ENCODE measurements at places on chromosomes 1 and 21.

GRCh38 chr1:64915381-64916274 lies 50.7 kb downstream of the JAK1 start:
- H3K27ac ChIP-seq = peak overlapping the region; percentile 90
- H3K36me3 ChIP-seq = peaks cover 10% of the 10 kb centered on the region
- no peaks in the 10 kb centered on the region for H3K27me3 ChIP-seq
- H3K4me3 ChIP-seq = no peak overlapping the region

DNA sequence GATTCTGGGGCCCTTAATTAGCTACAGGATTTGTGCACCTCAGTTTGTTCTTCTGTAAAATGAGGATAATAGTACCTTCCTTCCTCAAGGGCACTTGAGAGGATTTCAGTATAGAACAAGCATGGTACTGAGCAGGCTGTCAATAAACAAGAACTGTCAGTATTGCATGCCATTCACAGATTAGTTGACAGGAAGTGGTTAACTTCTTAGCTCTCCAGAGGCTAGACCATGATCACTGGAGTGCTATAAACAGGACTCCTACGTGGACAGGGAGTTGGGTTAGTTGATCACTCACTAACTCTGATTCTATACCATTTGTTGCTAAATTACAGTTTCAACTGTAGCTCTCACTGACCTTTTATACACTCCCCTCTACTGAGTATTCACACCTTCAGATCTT lies 126.2 kb upstream of the DAB1 start:
- no peaks in the 10 kb centered on the region for H3K4me1 ChIP-seq
- no peak overlapping the region for H3K27ac ChIP-seq
- DNase-seq = no peak
- H3K36me3 ChIP-seq = no peaks in the 10 kb centered on the region
- no peak overlapping the region for H3K4me3 ChIP-seq

DNA sequence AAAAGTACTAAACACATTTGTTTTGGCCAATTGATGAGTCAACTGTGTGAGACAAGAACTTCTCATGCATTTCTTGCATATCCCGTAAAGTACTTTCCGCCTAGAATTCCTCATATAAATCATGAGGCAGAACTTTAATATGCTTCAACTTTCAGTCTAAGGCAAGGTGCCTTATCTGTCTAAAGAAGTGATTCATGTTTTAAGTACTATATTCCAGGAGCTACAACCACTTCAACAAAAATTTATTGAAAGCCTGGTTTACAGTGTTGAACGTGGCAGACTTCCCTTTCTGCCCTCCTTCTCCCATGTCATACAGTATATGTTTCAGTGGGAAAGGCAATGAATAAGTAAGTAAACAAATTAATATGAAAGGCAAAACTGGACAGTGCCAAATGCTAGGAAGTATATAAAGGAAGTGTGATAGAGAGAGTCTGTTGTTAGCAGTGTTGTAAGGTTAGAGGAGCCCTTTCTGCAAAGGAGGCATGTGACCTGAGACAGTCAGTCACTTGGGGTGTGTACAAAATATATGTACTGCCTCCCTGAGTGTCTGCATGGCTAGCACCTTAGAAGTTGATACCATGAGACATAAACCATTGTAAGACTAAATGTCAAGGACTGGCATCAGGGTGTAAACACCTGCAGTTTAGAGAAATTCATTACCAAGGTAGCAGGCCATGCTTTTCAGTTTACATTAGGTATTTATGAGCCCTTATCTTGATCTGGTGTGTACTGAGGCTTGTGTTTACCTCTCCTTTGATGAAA lies 362.2 kb downstream of the SRGAP2C start:
- peak overlapping the region; percentile 66 for H3K27ac ChIP-seq
- H3K27me3 ChIP-seq = no peaks in the 10 kb centered on the region
- no peak for DNase-seq
- peaks cover 6% of the 10 kb centered on the region for H3K36me3 ChIP-seq
- no peak overlapping the region for H3K4me3 ChIP-seq

- peaks cover 2% of the 10 kb centered on the region for H3K36me3 ChIP-seq
- H3K4me1 ChIP-seq = no peaks in the 10 kb centered on the region
- DNase-seq = no peak
- H3K27me3 ChIP-seq = no peaks in the 10 kb centered on the region
These were observed 27.7 kb upstream of the MAGOH start for GRCh38 chr1:53266038-53266437.

DNA sequence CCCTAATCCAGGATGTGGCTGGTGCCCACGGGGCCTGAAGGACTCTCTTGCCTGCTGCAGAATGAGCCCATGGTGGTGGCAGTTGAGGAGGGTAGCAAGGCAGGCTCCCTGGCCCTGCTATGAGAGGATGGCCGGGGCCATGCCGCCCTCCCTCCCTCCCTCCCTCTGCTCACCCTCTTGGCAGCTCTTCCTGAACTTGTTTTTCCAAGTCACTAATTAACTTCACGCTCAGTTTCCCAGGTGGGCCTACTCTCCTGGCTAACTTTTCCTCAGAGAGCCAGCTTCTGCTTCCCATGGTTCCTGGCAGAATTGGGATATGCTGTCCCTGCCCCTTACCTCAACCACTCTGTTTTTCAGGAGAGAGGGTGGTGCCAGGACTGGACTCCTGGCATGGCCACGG lies 10.2 kb downstream of the KCNC4 start:
- no peak overlapping the region for H3K4me3 ChIP-seq
- no peak overlapping the region for H3K27ac ChIP-seq
- no peaks in the 10 kb centered on the region for H3K36me3 ChIP-seq
- no peaks in the 10 kb centered on the region for H3K4me1 ChIP-seq
- no peaks in the 10 kb centered on the region for H3K27me3 ChIP-seq

DNA sequence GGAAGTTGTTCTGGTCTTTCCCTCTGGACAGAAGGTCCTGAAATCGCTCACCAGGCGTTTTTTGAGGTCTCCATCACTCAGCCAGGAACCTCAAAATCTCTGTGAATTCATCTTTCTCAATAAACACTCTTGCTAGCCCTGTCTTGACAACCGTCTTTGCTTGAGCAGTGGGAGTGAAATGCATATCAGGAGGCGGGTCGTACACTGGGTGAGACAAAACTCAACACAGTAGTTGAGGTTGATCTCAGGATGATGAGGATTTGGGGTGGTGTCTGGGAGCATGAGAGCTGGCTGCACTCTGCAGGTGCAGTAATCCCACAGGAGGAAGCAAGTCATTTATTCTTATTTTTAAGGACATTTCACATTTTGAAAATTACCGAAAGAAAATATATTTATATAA lies 1.9 kb downstream of the GPR25 start:
- DNase-seq = no peak
- H3K4me1 ChIP-seq = peaks cover 42% of the 10 kb centered on the region
- peaks cover 27% of the 10 kb centered on the region for H3K27me3 ChIP-seq
- no peak overlapping the region for H3K27ac ChIP-seq
- H3K4me3 ChIP-seq = peak overlapping the region; percentile 62
- peaks cover under 1% of the 10 kb centered on the region for H3K36me3 ChIP-seq

- H3K36me3 ChIP-seq = no peaks in the 10 kb centered on the region
- H3K4me3 ChIP-seq = no peak overlapping the region
- no peak for DNase-seq
- H3K4me1 ChIP-seq = no peaks in the 10 kb centered on the region
These were observed 53.8 kb upstream of the APP start for GRCh38 chr21:26224366-26224765.

DNA sequence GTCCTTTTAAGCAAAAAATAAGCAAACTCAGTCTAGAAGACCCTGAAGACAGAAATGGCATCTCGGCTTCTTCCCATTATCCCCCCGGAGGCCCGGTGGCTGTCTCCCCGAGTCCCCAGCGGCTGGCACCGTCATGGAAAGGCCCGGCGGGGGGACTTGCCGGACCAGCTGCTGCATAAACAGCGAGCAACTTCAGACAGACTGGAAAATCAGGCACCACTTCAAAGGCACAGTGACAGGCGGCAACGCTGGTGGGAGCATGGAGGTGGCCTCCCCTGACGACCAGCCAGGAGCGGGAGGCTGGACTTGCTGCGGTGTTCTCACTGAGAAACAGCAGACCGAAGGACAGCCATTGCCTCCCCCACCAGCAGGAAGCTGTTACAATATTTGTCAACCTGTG lies 18.4 kb upstream of the C1QA start:
- H3K4me1 ChIP-seq = no peaks in the 10 kb centered on the region
- no peak overlapping the region for H3K27ac ChIP-seq
- no peak for DNase-seq
- no peaks in the 10 kb centered on the region for H3K36me3 ChIP-seq
- peaks cover 86% of the 10 kb centered on the region for H3K27me3 ChIP-seq

- no peak overlapping the region for H3K4me3 ChIP-seq
- H3K27me3 ChIP-seq = no peaks in the 10 kb centered on the region
- H3K36me3 ChIP-seq = no peaks in the 10 kb centered on the region
- no peak for DNase-seq
These were observed 57.6 kb upstream of the RGS2 start for GRCh38 chr1:192751260-192751659.

DNA sequence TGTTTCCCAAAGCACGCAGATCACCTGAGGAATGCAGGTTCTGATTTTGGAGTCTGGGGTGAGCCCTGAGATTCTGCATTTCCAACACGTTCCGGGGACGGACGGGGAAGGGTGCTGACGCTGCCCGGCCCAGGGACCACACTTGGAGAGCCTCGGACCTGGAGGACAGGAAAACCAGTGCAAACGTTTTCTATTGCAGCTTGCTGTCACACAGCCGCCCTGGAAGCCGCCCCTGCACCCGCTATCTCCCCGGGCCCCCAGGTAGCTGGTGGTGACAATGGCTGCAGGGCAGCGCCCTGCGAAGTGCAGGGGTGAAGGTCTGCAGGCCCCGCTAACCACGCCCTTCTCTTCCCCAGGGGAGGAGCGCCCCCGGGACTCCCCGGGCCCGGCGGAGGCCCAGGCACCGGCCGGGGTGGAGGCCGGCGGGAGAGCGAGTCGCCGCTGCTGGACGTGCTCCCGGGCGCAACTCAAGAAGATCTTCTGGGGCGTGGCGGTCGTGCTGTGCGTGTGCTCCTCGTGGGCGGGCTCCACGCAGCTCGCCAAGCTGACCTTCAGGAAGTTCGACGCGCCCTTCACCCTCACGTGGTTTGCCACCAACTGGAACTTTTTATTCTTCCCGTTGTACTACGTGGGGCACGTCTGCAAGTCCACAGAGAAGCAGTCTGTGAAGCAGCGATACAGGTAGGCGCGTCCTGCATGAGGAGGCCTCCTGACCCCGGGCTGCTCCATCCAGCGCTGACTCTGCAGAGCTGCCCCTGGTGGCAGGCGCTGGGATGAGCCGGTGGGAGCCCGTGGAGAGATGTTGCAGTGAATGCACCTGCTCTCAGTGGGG lies 142.0 kb upstream of the COA6 start:
- peaks cover 15% of the 10 kb centered on the region for H3K4me1 ChIP-seq
- no peak for DNase-seq
- peaks cover 47% of the 10 kb centered on the region for H3K27me3 ChIP-seq
- no peak overlapping the region for H3K27ac ChIP-seq
- H3K36me3 ChIP-seq = no peaks in the 10 kb centered on the region

GRCh38 chr1:17059391-17060305 lies 5.8 kb upstream of the SDHB start:
- H3K36me3 ChIP-seq = no peaks in the 10 kb centered on the region
- H3K27me3 ChIP-seq = peaks cover 20% of the 10 kb centered on the region
- H3K27ac ChIP-seq = no peak overlapping the region
- DNase-seq = no peak
- no peaks in the 10 kb centered on the region for H3K4me1 ChIP-seq

DNA sequence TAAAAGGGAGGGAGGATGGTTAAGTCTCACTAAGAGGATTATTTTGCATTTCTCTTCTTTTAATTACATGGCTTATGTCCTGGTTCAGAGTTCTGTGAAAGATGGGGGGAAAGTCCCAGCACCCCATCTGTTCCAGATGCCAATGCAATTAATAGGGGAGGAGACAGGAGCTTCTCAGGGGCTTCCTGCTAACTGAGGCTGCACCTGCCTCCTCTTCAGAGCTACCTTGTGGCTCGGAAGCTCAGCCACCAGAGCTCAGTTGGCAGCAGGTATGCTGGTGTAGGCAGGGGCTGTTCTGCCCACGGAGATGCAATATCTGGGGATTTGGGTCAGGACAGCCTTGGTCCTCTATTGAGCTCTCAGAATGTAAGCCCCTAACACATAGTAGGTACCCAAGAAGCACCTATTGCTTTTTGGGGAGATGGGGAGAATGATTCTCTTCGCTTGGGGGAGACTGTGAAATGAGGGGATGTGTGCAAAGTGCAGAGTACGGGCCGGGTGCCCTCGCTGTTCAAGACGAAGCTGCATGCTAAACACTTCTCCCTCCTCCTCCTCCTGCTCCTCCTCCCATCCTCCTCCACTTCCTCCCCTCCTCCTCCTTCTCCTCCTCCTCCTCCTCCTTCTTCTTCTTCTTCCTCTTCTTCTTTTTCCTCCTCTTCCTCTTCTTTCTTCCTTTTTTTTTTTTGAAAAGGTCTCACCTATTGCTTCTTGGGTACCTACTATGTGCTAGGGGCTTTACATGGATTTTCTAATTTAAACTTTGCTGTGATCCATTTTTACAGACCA lies 279.0 kb downstream of the PTPRU start:
- H3K27ac ChIP-seq = no peak overlapping the region
- no peaks in the 10 kb centered on the region for H3K36me3 ChIP-seq
- H3K27me3 ChIP-seq = peaks cover 49% of the 10 kb centered on the region

GRCh38 chr1:55249646-55250398 lies 34.7 kb upstream of the USP24 start:
- DNase-seq = no peak
- no peak overlapping the region for H3K4me3 ChIP-seq
- H3K4me1 ChIP-seq = no peaks in the 10 kb centered on the region
- H3K27me3 ChIP-seq = no peaks in the 10 kb centered on the region

DNA sequence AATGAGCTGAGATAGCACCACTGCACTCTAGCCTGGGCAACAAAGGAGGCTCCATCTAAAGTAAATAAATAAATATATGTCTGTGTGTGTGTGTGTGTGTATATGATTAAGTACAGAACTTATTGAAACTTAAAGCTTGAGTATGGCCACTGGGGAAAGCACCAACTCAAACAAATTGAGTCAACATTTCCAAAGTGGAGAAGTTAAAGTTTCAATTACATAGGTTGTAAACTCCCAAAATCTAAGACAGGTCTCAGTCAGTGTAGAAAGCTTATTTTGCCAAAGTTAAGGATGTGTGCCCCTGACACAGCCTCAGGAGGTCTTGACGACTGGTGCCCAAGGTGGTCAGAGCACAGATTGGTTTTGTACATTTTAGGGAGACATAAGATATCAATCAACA lies 458.9 kb upstream of the RGS18 start:
- H3K27me3 ChIP-seq = no peaks in the 10 kb centered on the region
- H3K4me3 ChIP-seq = no peak overlapping the region
- H3K27ac ChIP-seq = no peak overlapping the region
- no peaks in the 10 kb centered on the region for H3K36me3 ChIP-seq

GRCh38 chr1:31397360-31398095 lies 15.5 kb upstream of the SERINC2 start:
- peaks cover 2% of the 10 kb centered on the region for H3K36me3 ChIP-seq
- H3K4me1 ChIP-seq = peaks cover 10% of the 10 kb centered on the region
- no peaks in the 10 kb centered on the region for H3K27me3 ChIP-seq
- H3K27ac ChIP-seq = no peak overlapping the region
- no peak for DNase-seq
- H3K4me3 ChIP-seq = no peak overlapping the region

GRCh38 chr1:62276791-62277190 lies 42.4 kb downstream of the KANK4 start:
- no peak for DNase-seq
- H3K27ac ChIP-seq = no peak overlapping the region
- H3K27me3 ChIP-seq = peaks cover 30% of the 10 kb centered on the region
- H3K4me3 ChIP-seq = no peak overlapping the region
- H3K4me1 ChIP-seq = peaks cover 9% of the 10 kb centered on the region

Measured in central memory CD8-positive, alpha-beta T cell (primary cell).